Body of pancreas (tissue), 4 donors: ENCODE measurements at places on chromosomes 1 and 21. TPM values are rescaled to one million over a fixed set of nuclear protein-coding genes. Genes with fewer than 3 reads are reported as not detected.

RAB7B gene
- 0.78 TPM for total RNA-seq

FCRL1 gene
- total RNA-seq, result not detected

SLC44A5 gene
- total RNA-seq, result 3.6 TPM

RORC gene
- 51.4 TPM for total RNA-seq

DNA sequence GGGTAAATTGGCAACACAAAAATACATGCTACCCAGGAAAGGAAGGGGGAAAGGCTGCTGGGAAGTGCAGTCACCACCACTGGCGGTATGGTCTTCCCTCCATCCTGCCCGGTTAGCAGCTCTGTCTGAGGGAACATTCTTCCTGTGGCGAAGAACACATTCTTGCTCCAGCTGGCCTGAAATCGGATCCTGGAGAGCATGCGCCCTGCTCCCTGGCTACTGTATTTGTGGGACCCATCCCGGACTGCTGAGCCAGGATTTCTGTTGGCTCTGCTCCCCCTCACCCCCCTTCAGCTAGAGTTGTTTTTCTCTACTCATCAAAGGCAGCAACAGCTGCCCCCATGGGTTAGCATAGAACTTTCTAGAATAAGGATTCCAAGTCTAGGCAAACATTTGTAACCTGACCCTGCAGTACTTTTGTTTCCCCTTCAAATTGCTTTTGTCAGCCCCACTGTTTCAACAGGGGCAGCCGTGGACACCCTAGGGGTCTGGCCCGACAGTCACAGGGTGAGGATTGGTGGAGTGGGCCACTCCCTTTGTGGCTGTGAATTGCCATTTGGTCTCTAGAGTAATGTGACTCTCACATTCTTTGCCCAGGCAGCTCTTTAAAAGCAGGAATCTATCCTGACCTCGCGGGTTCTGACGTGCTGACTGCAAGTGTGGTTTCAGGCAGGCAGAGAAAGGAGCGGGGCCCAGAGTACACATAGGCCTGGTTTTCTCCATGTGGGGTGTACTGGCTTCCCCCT is 157.7 kb downstream of the TOMM20 start:
- DNase-seq, result peak; percentile 75
- peaks cover 43% of the 10 kb centered on the region for H3K4me1 ChIP-seq
- H3K27ac ChIP-seq, result peak overlapping the region; percentile 92

- peaks cover 18% of the 10 kb centered on the region for H3K4me1 ChIP-seq
- no peak overlapping the region for H3K4me3 ChIP-seq
- H3K27ac ChIP-seq, result no peak overlapping the region
- DNase-seq, result no peak
- no peaks in the 10 kb centered on the region for H3K27me3 ChIP-seq
Measured at GRCh38 chr1:110308247-110308646, 30.9 kb upstream of the RBM15 start.

GRCh38 chr1:183472488-183473216 is at the start of gene SMG7:
SMG7 (plus strand) TSS chr1:183472499; CDS start chr1:183472621, 122 bp downstream.
- H3K36me3 ChIP-seq, result no peaks in the 10 kb centered on the region
- H3K4me1 ChIP-seq, result peaks cover 23% of the 10 kb centered on the region
- peak within 1 kb of the TSS; percentile 98 for H3K27ac ChIP-seq
- H3K27me3 ChIP-seq, result no peaks in the 10 kb centered on the region
- peak; percentile 33 for DNase-seq
- H3K4me3 ChIP-seq, result peak within 1 kb of the TSS; percentile 92

DNA sequence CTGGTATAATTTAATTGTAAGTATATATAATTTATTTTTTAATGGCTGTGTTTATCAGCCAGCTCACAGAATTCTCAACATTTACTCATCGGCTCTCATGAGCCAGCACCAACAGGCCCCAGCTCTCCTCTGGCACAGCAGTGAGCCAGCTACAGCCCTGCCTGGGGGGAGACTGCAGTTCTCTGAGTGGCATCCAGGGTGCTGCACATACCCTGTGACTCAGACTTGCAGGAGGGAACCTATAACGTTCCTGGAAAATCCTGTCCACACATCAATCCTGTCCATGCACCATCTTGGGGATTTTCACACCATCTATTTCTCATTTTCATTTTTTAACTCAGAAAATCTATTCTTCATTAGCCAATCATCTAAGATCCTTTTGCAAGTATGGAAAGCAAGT is 36.5 kb downstream of the FHAD1 start:
- H3K4me1 ChIP-seq, result peaks cover 49% of the 10 kb centered on the region
- H3K36me3 ChIP-seq, result no peaks in the 10 kb centered on the region
- DNase-seq, result no peak
- H3K27ac ChIP-seq, result peak overlapping the region; percentile 92
- no peak overlapping the region for H3K4me3 ChIP-seq

DNA sequence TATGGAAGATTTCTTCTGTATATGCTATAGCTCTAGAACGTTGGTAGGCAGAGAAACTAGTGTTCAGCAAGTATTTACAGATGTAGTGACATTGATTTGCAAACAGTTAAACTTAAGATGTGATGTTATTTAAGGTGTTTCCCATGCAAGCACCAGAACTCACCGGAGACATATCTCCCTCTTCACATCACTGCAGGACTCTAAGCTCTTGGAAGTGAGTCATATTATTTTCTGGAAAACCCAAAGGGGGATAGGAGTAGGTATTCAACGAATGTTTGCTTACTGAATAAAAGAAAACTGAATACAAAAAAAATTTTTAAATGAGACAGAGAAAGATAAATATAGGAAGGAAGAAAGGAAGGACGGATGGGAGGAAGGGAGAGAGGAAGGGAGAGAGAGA is 25.0 kb downstream of the RGS4 start:
- no peaks in the 10 kb centered on the region for H3K27me3 ChIP-seq
- H3K27ac ChIP-seq, result no peak overlapping the region
- H3K4me3 ChIP-seq, result no peak overlapping the region
- no peaks in the 10 kb centered on the region for H3K36me3 ChIP-seq
- no peaks in the 10 kb centered on the region for H3K4me1 ChIP-seq
- DNase-seq, result no peak

- no peak overlapping the region for H3K4me3 ChIP-seq
- H3K27me3 ChIP-seq, result no peaks in the 10 kb centered on the region
- H3K27ac ChIP-seq, result no peak overlapping the region
- H3K4me1 ChIP-seq, result no peaks in the 10 kb centered on the region
- DNase-seq, result no peak
Measured at GRCh38 chr1:86832433-86832832, 81.5 kb downstream of the SELENOF start.

GRCh38 chr1:155893389-155894142 is 17.6 kb downstream of the RIT1 start:
- no peak overlapping the region for H3K4me3 ChIP-seq
- H3K27ac ChIP-seq, result peak overlapping the region; percentile 50
- peaks cover 18% of the 10 kb centered on the region for H3K4me1 ChIP-seq
- DNase-seq, result no peak

DNA sequence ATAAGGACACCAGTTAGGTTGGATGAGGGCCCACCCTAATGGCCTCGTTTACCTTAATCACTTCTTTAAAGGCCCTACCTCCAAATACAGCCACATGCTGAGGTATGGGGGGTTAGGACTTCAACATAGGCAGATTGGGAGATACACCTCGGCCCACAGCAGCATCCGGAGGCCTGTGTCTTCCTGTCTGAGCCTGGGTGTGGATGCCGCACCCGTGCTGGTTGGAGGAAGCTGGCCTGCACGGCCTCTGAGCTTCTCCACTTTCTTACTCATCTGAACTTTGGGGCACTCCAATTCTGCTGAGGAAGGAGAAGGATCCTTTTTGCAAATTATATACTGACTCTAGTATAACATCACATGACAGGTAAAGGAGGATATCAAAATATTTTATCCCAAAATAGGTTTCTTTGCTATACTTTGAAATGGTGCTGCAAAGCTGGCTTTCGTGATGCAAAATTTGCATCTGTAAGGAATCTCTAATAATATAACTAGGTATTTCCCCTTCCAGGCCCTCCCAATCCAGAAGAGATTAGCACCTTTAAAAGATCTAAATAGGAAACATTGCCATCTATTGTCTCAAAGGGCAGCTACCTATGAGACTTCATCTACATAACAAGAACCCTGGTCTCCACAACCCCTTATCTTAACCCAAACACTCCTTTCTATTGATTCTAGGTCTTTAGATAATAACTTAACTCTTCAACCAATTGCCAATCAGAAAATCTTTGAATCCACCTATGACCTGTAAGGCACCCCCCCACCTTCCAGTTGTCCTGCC is 247.6 kb downstream of the KCNJ6 start:
- H3K4me1 ChIP-seq, result no peaks in the 10 kb centered on the region
- no peaks in the 10 kb centered on the region for H3K36me3 ChIP-seq
- H3K27me3 ChIP-seq, result no peaks in the 10 kb centered on the region
- no peak overlapping the region for H3K4me3 ChIP-seq
- DNase-seq, result no peak
- no peak overlapping the region for H3K27ac ChIP-seq

GRCh38 chr1:154703170-154703569 is 95.2 kb upstream of the ADAR start:
- H3K36me3 ChIP-seq, result no peaks in the 10 kb centered on the region
- H3K4me3 ChIP-seq, result no peak overlapping the region
- no peaks in the 10 kb centered on the region for H3K27me3 ChIP-seq
- H3K27ac ChIP-seq, result no peak overlapping the region
- peaks cover 7% of the 10 kb centered on the region for H3K4me1 ChIP-seq
- DNase-seq, result no peak

DNA sequence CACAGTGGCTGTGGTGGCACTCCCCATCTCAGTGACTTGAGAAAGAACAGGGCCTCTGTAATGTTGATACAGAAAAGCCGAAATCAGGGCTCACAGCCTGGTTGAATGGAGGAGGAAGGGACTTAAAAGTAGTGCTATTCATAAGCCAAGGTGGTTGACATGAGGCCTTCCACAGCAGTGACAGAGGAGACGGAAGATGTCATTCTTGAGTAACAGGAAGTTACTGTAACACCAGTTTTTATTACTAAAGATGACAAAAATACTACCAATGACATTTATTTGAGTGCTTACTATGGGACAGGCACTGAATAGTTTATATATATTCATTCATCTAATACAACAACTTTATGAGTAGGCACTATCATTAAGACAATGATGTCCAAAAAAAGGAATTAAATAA is 52.8 kb upstream of the GNG12 start:
- no peak overlapping the region for H3K27ac ChIP-seq
- H3K27me3 ChIP-seq, result no peaks in the 10 kb centered on the region
- no peak overlapping the region for H3K4me3 ChIP-seq
- H3K36me3 ChIP-seq, result no peaks in the 10 kb centered on the region

DNA sequence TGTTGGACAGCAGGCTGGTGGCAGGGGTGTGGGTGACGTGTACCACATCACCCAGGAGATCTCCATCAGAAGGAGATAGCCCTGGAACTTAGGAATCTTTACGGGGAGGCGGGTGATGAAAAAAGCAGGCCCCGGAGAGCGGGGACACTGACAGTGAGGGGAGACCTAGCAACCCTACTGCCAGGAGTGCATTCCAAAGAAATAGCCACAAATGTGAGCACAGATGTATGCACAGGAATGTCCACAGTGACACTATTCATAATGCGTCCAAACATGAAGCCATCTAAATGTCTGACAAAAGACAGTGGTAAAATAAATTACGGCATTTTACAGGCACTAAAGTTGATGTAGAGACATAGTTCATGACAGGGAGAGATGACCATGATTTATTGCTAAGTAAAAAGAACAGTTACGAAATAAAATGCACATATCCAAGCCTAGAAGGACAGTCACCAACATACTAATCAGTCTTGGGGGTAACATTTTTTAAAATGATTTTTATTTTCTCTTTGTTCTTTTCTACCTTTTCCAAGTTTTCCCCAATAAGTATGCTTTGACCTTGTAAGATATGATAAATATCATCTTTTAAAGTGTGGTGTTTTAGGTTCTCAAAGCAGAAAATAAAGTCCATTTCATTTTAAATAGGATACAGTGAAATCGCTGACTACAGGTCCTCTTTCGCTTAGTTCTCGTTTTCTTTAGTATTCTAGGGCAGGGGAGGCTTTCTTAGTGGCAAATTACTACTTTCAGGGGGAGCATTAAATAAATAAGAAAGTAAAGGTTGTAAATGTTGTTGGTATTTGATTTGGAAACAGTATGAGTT is 21.3 kb downstream of the CD247 start:
- H3K27me3 ChIP-seq, result no peaks in the 10 kb centered on the region
- H3K27ac ChIP-seq, result no peak overlapping the region
- no peaks in the 10 kb centered on the region for H3K36me3 ChIP-seq
- H3K4me1 ChIP-seq, result peaks cover 6% of the 10 kb centered on the region
- H3K4me3 ChIP-seq, result no peak overlapping the region

GRCh38 chr21:46532080-46532479 is 72.8 kb downstream of the S100B start:
- no peak overlapping the region for H3K27ac ChIP-seq
- H3K4me1 ChIP-seq, result no peaks in the 10 kb centered on the region
- no peak overlapping the region for H3K4me3 ChIP-seq
- DNase-seq, result no peak
- H3K27me3 ChIP-seq, result no peaks in the 10 kb centered on the region

DNA sequence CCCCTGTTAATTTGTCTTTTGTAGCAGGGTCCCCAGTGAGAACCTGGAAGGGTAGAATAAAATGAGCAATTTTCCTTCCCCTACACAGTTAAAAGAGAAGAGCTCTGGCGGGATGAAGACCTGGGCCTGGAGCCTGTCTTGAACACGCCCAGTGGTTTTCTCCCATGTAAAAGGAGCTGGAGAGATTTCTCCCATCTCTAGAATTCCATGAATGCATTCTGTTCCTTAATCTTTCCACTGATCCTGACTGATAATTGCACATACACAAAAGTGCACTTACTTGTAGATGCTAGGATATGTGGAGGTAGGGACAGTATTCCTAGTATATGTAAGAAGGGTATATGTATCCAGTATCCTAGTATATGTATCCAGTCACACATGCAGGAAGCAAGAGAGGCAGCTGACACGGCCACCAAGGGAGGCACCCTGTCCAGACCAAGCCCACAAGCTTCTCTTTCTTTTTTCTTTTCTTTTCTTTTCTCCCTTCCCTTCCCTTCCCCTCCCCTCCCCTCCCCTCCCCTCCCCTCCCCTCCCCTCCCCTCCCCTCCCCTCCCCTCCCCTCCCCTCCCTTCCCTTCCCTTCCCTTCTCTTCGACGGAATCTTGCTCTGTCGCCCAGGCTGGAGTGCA is 11.9 kb upstream of the PKNOX1 start:
- DNase-seq, result no peak
- no peak overlapping the region for H3K4me3 ChIP-seq
- H3K4me1 ChIP-seq, result peaks cover 2% of the 10 kb centered on the region
- no peaks in the 10 kb centered on the region for H3K27me3 ChIP-seq
- H3K36me3 ChIP-seq, result no peaks in the 10 kb centered on the region

GRCh38 chr1:213989002-213989855 is 1.5 kb downstream of the PROX1 start:
- H3K36me3 ChIP-seq, result no peaks in the 10 kb centered on the region
- H3K27me3 ChIP-seq, result no peaks in the 10 kb centered on the region
- H3K27ac ChIP-seq, result peak overlapping the region; percentile 83
- H3K4me3 ChIP-seq, result peak overlapping the region; percentile 53

DNA sequence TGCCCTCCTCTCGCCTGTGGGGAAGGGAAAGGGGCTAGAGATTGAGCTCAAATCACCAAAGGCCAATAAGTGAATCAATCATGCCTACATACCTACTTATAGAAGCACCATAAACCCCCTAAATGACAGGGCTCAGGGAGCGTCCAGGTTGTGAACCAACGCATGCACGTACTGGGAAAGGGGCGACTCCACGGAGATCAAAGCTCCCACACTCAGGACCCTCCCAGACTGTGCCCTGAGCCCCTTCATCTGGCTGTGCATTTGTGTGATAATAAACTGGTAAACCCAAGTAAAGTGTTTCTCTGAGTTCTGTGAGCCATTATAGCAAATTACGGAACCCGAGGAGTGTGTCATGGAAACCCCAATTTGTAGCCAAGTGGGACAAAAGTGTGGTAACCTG is 23.8 kb upstream of the PRDM15 start:
- H3K27ac ChIP-seq, result peak overlapping the region; percentile 82
- DNase-seq, result no peak
- H3K4me1 ChIP-seq, result peaks cover 20% of the 10 kb centered on the region

GRCh38 chr1:229137271-229137670 is 133.6 kb upstream of the RAB4A start:
- H3K27ac ChIP-seq, result no peak overlapping the region
- no peak for DNase-seq
- H3K36me3 ChIP-seq, result no peaks in the 10 kb centered on the region
- H3K4me1 ChIP-seq, result peaks cover 12% of the 10 kb centered on the region
- H3K27me3 ChIP-seq, result no peaks in the 10 kb centered on the region
- no peak overlapping the region for H3K4me3 ChIP-seq
